Gastrocnemius medialis (tissue), 4 donors: ENCODE measurements at places on chromosomes 7 and 10. TPM values are rescaled to one million over a fixed set of nuclear protein-coding genes. Genes with fewer than 3 reads are reported as not detected.

The TMEM184A gene
- 1.2 TPM for total RNA-seq

The PTN gene
- total RNA-seq = 0.87 TPM

The TRIL gene
- total RNA-seq = 1.2 TPM

The GTF2IRD1 gene
- 68.7 TPM for total RNA-seq

The CCDC172 gene
- not detected for total RNA-seq

The CASD1 gene
- 9.8 TPM for total RNA-seq

The PON3 gene
- not detected for total RNA-seq

The AGAP4 gene
- 2.4 TPM for total RNA-seq

The FAS gene
- 5.9 TPM for total RNA-seq

The PPP1R17 gene
- not detected for total RNA-seq

The CYP17A1 gene
- total RNA-seq = 4.2 TPM

The ABCB4 gene
- 0.61 TPM for total RNA-seq

The SLC29A4 gene
- total RNA-seq = 5.4 TPM

The ACSM6 gene
- not detected for total RNA-seq

The PILRA gene
- 2.3 TPM for total RNA-seq

The PODXL gene
- total RNA-seq = 7.9 TPM

The STEAP4 gene
- 18.0 TPM for total RNA-seq

The EPO gene
- total RNA-seq = not detected

The INPP5A gene
- total RNA-seq = 74.9 TPM

The AQP1 gene
- 81.9 TPM for total RNA-seq
